ENCODE measurements at places on chromosomes 11 and 22.

- DNase-seq: no peak
Observed at GRCh38 chr22:23742505-23743264, 8.2 kb downstream of the ZNF70 start.

DNA sequence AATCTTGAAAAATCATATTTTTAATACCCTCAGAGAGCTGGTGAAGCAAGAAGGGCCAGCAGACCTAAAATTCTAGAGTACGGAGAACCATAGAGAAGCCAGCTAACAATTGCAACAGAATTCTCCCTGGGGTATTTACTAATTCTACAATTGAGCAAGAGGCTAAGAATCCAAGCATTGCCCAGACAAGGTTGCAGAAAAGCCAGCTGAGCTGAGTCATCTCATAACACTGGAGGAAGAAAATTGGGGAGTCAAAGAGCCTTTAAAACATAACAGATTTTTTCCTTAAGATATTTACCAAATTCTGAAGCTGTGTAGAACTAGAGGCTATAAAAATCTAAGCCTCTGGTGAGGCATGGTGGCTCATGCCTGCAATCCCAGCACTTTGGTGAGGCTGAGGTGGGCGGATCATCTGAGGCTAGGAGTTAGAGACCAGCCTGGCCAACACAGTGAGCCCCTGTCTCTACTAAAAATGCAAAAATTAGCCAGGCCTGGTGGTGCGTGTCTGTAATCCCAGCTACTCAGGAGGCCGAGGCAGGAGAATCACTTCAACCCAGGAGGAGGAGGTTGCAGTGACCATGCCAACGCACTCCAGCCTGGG, 13.6 kb upstream of the TMEM216 start:
- no peak for DNase-seq

DNA sequence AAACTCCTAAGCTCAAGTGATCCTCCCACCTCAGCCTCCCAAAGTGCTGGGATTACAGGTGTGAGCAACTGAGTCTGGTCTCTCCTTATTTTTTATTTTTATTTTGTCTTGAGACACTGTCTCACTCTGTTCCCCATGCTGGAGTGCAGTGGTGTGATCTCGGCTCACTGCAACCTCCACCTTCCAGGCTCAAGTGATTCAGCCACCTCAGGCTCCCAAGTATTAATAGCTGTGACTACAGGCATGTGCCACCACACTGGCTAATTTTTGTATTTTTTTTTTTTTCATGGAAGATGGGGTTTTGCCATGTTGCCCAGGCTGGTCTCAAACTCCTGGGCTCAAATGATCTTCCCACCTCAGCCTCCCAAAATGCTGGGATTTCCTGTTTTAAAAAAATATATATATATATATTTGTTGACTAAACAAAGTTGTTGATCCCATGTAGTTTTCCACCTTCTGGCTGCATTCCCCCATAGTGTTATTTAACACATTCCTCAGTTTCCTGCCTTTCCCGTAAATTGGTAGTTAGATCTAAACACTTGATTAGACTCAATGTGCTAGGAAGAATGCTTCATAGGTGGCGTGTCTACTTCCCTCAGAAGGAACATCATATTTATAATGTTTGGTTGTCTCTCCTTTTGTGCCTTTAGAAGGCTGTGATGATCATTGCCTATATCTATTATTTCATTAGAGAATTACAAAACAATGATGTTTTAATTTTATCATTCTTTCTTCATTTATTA, 38.8 kb downstream of the LRRC32 start:
- no peak for DNase-seq

GRCh38 chr22:17322511-17322910, 46.7 kb upstream of the CECR2 start:
- DNase-seq: no peak

DNA sequence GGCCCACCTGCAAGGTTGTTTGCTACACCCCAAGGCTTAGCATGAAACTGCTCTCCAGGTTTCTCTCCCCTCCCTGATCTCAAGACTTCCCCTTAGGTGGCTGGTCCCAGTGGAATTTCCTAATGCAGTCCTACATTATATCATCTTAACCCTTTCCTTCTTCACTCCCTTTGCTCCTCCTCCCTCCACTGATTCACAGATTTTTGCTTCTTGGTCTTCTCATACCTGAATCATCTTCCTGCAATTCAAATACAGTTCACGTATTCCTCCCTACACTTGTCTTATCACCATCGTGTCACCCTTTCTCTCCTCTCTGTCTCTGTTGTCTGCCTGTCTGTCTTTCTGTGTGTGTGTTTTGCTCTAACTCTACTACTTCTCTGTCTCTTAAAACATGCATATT, 17.0 kb downstream of the MMP10 start:
- DNase-seq: no peak

DNA sequence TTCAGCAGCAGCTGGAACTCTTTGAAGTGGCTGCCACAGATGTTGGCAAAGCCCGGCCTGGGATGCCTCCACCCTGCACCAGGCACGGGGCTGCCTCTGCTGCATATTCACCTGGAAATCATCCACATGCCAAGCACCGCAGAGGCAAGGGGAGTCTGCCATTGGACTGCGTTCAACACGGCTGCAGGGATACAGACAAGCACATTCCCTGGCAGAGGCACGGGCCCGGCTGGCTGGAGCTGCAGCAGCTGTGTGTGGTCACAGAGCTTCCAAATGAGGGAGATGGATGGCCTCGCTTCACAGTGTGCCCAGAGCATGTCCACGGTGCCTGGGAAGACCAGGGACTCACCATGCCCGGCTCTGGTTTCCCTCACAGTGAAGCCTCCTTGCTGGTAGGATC, 1378.9 kb downstream of the TBC1D22A start:
- no peak for DNase-seq

DNA sequence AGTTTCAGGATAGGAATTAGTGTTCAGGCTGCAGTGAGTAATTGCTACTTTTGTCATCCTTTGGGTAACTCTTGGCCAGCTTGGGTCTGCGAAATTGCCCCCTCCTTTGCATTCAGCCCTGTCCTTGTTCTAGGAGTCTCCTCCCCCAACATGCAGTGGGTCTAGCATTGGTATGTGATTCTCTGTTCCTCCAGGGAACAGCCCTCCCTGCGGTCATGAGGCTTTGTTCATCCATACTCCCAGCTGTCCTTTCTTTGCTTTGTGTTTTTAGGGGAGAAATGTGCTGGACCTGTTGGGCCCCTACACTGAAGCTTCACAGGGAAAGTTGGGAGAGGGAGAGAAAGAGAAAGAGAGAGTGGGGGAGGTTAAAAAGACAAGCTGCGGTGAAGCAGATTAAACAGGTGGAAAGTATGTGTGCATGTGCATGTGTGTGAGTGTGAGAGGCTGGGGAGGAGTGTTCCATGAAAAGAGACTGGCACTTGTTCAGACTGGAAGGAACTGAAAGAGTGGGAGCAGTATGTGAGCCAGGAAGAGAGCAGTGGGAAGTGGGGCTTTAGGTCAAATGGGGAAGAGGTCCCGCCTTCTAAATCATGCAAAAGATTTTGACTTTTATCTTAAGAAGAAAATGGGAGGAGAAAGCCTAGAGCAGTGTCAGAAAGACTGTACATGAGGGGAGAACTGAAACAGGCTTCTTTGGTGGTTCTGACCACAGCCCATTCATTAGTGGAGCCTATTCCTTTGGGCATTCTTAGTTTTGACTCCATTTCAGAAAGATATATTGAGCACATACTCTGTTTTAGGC, 17.9 kb upstream of the SESN3 start:
- DNase-seq: no peak

- DNase-seq: no peak
Observed at GRCh38 chr11:27551127-27551526, 44.6 kb upstream of the LIN7C start.

DNA sequence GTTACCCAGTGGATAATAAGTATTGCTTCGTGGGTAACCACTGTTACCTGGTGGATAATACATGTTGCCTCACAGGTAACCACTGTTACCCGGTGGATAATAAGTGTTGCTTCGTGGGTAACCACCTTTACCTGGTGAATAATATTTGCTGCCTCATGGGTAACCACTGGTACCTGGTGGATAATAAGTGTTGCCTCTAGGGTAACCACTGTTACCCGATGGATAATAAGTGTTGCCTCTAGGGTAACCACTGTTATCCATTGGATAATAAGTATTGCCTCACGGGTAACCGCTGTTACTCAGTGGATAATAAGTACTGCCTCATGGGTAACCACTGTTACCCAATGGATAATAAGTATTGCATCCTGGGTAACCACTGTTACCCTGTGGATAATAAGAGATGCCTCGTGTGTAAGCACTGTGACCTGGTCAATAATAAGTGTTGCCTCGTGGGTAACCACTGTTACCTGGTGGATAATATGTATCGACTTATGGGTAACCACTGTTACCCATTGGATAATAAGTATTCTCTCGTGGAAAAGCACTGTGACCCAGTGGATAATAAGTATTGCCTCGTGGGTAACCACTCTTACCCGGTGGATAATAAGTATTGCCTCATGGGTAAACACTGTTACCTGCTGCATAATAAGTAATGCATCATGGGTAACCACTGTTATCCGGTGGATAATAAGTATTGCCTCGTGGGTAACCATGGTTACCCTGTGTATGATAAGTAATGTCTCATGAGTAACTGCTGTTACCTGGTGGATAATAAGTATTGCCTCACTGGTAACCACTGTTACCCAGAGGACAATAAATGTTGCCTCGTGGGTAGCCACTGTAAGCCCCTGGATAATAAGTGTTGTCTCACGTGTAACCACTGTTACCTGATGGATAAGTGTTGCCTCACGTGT, 20.1 kb upstream of the NXPE4 start:
- no peak for DNase-seq

DNA sequence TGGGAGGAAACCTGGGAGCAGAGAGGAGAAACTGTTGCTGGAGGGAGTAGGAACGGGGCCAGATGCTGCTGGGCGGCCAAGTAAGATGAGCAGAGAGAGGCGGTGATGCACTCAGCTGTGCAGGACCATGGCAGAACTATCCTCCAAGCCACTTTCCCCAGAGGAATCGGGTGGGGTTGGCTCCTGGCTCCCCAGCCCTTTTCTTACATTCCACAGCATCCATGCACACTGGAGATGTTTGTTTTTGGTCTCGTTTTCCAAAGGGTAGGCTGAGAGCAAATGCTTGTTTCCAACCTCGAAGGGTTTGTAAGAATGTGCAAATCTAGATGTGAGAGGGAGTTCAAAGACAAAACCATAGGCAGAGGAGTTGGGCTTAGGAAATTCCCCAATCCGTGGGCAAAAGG, 73.2 kb downstream of the DBX1 start:
- no peak for DNase-seq

GRCh38 chr11:72904016-72904415, 89.8 kb downstream of the ATG16L2 start:
- DNase-seq: no peak

- peak; percentile 14 for DNase-seq
Observed at GRCh38 chr22:38927033-38927781, 30.2 kb upstream of the APOBEC3A start.

DNA sequence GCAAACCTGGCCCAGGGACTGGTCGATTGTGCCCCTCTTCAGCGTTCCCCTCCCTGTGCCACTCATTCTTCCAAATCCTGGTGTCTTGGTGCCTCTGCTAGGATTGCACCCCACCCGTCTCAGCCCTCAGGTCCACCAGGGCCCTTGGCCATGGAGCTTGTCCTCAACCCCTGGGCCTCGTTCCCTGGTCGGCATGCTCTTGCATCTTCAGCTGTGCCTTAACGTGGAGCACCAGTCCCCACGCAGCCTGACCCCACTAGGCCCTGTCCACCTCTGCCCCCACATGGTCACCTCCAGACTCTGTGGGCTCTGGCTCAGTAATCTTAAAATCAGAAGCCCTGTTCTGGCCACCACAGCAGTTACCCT, 61.1 kb downstream of the OSBP2 start:
- DNase-seq: no peak

DNA sequence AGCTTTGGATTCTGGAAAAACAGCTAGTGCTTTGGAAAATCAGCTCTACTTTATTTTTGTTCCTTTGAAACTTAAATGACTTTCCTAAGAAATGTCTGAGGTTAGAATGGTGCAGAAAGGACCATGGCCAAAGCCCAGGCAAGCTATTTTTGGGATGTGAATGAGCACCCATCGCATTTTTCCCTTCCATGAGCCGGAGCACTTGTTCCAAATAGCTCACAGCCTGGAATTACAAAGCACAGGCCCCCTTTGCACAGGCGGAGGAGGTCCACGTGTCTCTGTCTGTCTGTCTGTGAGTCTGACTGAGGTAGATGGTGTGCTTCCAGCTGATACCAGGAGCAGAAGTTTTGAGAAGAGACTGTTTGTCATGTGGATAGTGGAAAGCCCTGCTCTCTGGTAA, 50.7 kb downstream of the MICAL2 start:
- no peak for DNase-seq

- no peak for DNase-seq
Observed at GRCh38 chr11:134943544-134943943, 531.5 kb upstream of the B3GAT1 start.

DNA sequence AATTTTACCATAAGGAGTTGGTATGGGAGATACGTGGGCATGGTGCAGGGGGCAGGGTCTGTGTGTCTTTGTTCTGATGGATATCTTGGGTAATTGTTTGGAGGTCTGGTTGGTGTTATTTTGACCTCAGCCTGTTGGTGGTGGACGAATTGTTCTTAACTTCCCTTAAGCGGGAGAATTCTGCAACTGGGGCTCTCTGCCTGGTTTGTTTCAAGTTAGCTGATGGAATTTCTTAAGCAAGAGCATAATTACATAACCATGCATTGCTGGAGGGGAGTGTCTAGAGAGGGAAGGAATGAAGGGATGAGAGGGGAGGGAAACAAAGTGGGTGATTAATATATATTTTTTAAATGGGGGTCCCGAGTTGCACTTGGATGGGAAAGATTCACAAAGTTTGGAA, 908.5 kb upstream of the RAG2 start:
- DNase-seq: no peak

DNA sequence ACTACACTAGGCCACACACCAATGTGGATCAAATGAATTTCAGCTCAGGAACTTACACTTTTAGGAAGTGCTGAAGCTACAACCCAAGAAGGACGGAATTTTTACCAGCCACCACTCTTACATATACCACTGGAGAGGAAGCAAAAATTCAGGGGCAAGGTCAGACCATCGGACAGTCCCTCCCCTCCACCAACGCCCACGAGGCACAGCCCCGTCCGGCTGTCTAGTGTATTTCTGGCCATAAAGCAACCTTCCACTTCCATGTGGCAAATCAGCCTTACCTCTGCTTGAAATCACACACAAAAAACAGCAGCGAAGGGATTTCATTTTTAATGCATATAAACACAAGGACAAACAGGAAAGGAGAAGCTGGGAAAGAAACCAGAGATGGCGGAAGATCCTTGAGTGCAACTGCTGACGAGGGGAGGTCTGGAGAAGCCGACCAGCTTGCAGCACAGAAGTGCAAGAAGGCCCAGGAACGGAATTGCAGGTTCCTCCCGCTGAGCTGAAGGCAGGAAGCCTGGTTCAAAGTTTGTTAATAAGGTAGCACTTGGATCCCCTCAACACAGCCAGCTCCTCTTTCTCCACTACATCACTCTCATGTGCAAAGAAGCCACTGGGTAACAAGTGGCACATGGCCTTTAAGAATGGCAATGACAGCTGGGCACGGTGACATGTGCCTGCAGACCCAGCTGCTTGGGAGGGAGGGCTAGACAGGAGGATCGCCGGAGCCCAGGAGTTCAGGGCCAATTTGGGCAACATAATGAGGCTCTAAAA, 71.5 kb downstream of the SHANK2 start:
- no peak for DNase-seq
